ENCODE measurements at places on chromosomes 4 and X.

- no peak for DNase-seq
Observed at GRCh38 chr4:120673696-120674095, 248.8 kb downstream of the PRDM5 start.

DNA sequence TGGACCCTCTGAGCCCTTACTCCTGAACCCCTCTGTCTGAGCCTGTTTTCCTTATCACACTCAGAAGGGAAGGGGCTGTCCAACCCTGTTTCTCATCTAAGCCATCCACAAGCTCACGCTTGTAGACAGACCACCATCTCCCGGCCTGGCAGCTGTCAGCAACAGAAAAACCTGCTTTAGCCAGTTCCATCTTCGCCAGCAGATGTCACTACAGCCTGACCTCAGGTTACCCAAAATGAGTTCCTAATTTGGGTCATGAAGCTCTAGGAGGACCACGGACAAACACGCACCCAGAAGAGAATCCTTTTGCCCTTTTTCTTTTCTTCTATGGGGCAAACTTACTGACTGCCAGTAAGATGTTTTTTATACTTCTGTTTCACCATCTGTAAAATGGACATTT, 445.4 kb downstream of the BCOR start:
- no peak for DNase-seq

DNA sequence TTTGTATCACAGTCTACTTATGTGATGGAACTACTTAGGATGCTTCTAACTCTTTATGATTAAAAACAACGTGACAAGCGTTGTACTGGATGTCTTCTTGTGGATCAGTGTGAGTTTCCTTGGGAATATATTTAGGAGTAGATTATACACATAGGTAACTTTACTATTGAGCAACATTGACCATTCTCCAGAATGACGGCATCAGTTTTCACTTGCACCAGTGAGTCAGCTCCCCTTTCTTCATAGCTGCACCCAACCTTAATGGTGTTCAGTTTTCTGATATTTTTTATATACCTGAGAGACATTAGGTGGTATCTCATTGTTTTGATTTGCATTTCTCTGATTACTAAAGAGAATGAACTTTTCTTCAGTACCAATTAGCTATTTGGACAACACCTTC, 343.9 kb downstream of the ADGRL3 start:
- DNase-seq, result no peak

GRCh38 chrX:105821471-105822121, 743 bp upstream of the NRK start:
- DNase-seq, result no peak

- no peak for DNase-seq
Observed at GRCh38 chr4:88911246-88912212, 145.5 kb downstream of the FAM13A start.

GRCh38 chrX:56557376-56557929, 6.0 kb upstream of the UBQLN2 start:
- DNase-seq, result no peak

GRCh38 chr4:154332681-154333421, 158.7 kb downstream of the DCHS2 start:
- peak; percentile 5 for DNase-seq

DNA sequence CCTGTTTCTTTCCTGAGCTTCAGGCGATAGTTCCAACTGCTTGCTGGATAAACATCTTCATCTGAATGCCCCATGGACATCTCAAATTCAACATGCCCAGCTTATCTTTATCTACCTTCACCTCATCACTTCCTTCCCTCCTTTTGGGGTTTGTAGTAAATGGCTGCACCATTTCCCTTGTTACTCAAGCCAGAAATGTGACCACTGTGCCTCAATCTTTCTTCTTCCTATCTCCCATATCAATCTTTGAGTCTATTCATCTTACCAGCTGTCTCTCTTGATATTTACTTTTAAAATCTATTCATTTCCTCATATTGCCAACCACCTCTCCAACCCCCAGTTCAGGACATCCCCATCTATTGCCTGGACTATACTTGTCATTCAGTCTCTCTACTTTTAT, 155.4 kb downstream of the PPA2 start:
- DNase-seq, result no peak

All from activated gamma-delta T cell treated with anti-CD3 and anti-CD28 coated beads, Interleukin-2, amount 50 U/mL, for 16 hours (primary cell).